Osteocyte (in vitro differentiated cells): ENCODE measurements at places on chromosomes 1 and 21. TPM values are rescaled to one million over a fixed set of nuclear protein-coding genes. Genes with fewer than 3 reads are reported as not detected.
A peak's percentile ranks its signal among the peaks of the same experiment; 100 is the strongest.

The MARK1 gene
- total RNA-seq, result 1.2 and 1.8 TPM in 2 replicates

GRCh38 chr1:174200746-174201145 lies 41.4 kb downstream of the RABGAP1L start:
- H3K27me3 ChIP-seq, result no peaks in the 10 kb centered on the region
- no peak for DNase-seq
- H3K27ac ChIP-seq, result no peak overlapping the region
- peaks cover 8% of the 10 kb centered on the region for H3K36me3 ChIP-seq
- no peak overlapping the region for H3K4me3 ChIP-seq

DNA sequence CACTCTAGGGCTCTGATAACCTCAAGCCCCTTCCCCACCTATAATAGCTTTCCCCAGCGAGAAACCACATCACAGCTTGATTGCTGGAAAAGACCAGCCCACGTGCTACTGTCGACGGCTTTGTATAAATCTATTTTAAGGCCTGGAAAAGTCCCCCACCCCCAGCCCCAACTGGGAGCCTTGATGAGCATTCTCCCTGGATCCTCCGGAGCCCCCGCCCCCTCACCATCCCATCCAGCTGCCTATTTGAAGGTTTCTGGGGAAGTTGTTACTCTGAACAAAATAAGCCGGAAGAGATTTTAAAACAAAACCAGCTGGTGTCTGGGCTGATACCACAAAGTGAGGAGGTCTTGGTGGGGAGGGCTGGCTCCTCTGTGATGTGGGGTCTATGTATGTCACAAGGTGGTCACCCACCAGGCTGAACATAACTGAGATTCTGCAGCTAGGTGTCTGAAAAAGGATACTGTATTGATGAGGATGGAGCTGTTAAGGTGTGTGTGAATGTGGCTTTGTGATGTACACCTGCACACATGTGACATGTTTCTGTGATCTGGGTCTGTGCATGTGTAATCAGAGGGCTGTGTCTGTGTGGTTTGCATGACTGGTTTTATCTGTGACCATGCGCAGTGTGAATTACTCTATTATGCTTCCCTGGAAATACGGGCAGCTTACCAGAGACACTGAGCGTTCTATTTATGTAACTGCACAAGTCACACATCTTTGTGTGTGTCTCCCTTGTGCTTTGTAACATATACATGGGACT lies 25.0 kb downstream of the RIMS3 start:
- H3K36me3 ChIP-seq, result peaks cover 9% of the 10 kb centered on the region
- no peak for DNase-seq
- H3K27me3 ChIP-seq, result no peaks in the 10 kb centered on the region
- H3K4me3 ChIP-seq, result no peak overlapping the region
- no peak overlapping the region for H3K27ac ChIP-seq

The OR2T11 gene
- not detected in 2 replicates for total RNA-seq

DNA sequence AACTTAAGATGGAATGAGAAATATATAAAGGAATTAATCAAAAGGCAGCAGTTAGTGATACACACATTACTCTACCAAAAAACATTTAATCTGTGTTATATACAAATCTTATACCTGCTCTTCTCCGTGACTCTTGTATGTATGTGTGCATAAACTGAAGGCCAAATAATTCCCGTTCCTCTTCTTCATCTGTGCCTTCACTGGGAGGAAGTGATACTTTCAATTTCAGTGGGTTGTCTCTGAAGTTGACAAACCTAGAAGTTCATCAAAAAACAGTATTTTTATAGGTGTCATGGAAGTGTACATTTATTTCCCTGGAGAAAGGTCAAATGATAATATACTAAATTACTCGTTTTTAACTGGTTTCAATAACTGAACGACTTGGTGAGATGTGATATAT lies 19.3 kb downstream of the TRMT13 start:
- H3K4me1 ChIP-seq, result no peaks in the 10 kb centered on the region
- no peak for DNase-seq
- peaks cover 7% of the 10 kb centered on the region for H3K36me3 ChIP-seq
- H3K4me3 ChIP-seq, result no peak overlapping the region
- no peaks in the 10 kb centered on the region for H3K27me3 ChIP-seq

The BRDT gene
- total RNA-seq, result not detected in 2 replicates

GRCh38 chr1:84367219-84367618 lies 31.1 kb upstream of the DNASE2B start:
- no peak overlapping the region for H3K4me3 ChIP-seq
- H3K27me3 ChIP-seq, result no peaks in the 10 kb centered on the region
- peaks cover 12% of the 10 kb centered on the region for H3K4me1 ChIP-seq
- DNase-seq, result no peak
- no peaks in the 10 kb centered on the region for H3K36me3 ChIP-seq

GRCh38 chr21:37446552-37446951 lies 80.0 kb downstream of the DYRK1A start:
- no peak overlapping the region for H3K27ac ChIP-seq
- H3K36me3 ChIP-seq, result peaks cover 10% of the 10 kb centered on the region
- DNase-seq, result no peak
- H3K4me1 ChIP-seq, result peaks cover 43% of the 10 kb centered on the region
- H3K4me3 ChIP-seq, result no peak overlapping the region

The LCE1B gene
- total RNA-seq, result not detected in 2 replicates

DNA sequence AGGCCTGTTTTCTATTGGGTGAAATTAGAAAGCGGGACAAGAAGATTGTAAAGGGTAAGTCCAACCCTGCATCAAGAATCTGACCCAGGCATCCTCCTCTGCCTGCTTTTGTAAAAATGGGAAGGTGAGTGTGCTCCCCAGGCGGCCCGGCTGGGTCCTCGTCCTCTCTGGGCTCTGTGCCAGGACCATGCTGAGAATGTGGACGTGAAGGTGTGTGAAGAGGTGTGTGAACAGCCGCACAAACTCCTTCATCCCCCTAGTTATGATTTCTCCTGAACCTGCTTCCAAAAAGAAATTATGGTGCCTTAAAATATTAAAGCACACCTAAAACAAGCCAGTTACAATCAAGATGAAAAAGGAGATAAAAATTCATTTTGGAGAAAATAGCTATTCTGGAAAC lies 185.7 kb downstream of the IGSF21 start:
- no peaks in the 10 kb centered on the region for H3K36me3 ChIP-seq
- no peaks in the 10 kb centered on the region for H3K4me1 ChIP-seq
- H3K27me3 ChIP-seq, result no peaks in the 10 kb centered on the region
- no peak overlapping the region for H3K27ac ChIP-seq
- no peak for DNase-seq
- no peak overlapping the region for H3K4me3 ChIP-seq

GRCh38 chr1:155044812-155045657 lies 6.1 kb upstream of the ADAM15 start:
- no peaks in the 10 kb centered on the region for H3K27me3 ChIP-seq
- DNase-seq, result no peak
- H3K27ac ChIP-seq, result no peak overlapping the region
- no peaks in the 10 kb centered on the region for H3K36me3 ChIP-seq
- peaks cover 17% of the 10 kb centered on the region for H3K4me1 ChIP-seq

DNA sequence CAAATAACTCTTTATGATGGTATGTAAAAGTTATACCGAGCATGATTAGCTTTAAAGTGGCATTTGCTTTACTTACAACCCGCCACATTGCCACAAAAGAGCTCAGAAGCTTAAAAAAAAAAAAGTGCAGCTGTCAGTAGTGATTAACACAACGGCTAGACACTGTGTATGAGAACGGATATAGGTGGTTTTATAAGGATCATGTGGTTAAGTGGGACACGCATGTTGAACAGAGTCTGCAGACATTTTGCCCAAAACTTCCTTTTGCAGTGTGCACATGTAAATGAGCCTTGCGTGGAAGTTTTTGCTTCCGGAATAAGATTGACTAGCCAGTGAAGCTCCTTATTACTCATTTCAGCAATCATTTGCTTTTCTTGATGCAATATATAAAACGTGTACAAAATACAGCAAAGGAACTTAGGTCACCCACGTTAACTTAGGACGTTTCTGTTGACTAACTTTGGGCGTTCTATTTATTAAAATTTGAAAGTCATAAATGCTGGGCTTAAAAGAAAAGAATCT lies 58.7 kb upstream of the RGS1 start:
- no peak for DNase-seq
- peak overlapping the region; percentile 32 for H3K27ac ChIP-seq
- no peak overlapping the region for H3K4me3 ChIP-seq
- H3K36me3 ChIP-seq, result no peaks in the 10 kb centered on the region
- no peaks in the 10 kb centered on the region for H3K27me3 ChIP-seq

- H3K4me3 ChIP-seq, result no peak overlapping the region
- no peaks in the 10 kb centered on the region for H3K36me3 ChIP-seq
- no peak for DNase-seq
- H3K27me3 ChIP-seq, result no peaks in the 10 kb centered on the region
Measured at GRCh38 chr21:18373606-18374005, 30.0 kb downstream of the TMPRSS15 start.

The S100A5 gene
- 1.0 TPM in 1 of 2 replicates, not detected in the other for total RNA-seq

DNA sequence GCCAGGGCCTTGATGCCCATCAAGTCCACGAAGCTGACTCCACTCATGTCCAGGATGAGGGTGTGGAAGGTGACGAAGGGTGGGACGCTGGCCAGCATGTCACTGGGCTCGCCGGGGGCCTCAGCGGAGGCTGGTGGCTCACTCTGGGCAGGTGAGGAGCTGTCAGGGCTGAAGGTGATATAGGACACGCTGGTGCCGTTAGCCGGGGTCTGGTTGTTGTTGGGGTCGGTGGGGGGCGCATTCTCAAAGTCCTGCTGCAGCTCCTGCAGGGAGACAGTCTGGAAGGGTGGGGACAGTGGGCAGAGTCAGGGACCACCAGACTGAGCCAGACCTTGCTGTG lies 21.7 kb downstream of the SLC26A9 start:
- H3K4me1 ChIP-seq, result peaks cover 3% of the 10 kb centered on the region
- H3K27ac ChIP-seq, result no peak overlapping the region
- H3K4me3 ChIP-seq, result no peak overlapping the region
- no peaks in the 10 kb centered on the region for H3K36me3 ChIP-seq

DNA sequence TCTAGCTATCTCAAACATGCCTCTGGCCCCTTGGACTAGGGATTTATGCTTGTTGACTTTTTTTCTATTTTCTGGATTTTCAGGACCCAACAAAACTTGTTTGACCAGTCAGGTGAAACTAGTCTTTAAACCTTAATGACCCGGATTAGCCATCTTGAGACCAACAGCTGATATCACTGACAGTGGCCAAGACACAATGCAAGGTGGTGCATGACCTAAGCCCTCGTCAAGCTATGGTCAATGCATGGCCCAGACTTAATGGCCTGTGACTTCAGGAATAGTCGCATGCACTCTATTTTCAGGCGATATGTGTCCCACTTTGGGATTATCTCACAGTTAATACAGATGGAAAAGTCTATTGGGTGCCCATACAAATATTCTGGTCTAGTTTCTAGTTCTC lies 190.4 kb downstream of the ZBTB18 start:
- no peaks in the 10 kb centered on the region for H3K36me3 ChIP-seq
- H3K27me3 ChIP-seq, result no peaks in the 10 kb centered on the region
- peaks cover 3% of the 10 kb centered on the region for H3K4me1 ChIP-seq
- H3K27ac ChIP-seq, result no peak overlapping the region
- DNase-seq, result no peak

The EVA1C gene
- 3.0 and 3.2 TPM in 2 replicates for total RNA-seq

The MTMR11 gene
- total RNA-seq, result 13.5 and 14.8 TPM in 2 replicates

DNA sequence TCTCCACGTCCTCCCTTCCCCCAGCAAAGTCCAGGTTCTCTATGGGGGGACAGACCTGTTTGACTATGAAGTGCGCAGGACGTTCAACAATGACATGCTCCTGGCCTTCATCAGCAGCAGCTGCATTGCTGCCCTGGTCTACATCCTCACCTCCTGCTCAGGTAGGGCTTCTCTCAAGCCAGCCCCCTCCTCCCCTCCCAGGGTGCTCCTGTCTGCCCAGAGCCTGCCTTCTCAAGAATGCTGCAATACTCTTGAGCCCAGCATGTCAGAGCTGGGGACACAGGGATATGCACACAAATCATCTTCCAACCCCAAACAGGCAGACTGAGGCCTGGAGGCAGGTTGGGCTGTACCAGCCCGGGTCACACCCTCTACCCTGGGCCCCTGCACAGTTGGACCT lies 35.4 kb downstream of the DISP3 start:
- no peaks in the 10 kb centered on the region for H3K36me3 ChIP-seq
- no peaks in the 10 kb centered on the region for H3K4me1 ChIP-seq
- H3K27me3 ChIP-seq, result no peaks in the 10 kb centered on the region
- no peak overlapping the region for H3K27ac ChIP-seq

- H3K36me3 ChIP-seq, result peaks cover 6% of the 10 kb centered on the region
- H3K4me1 ChIP-seq, result peaks cover 11% of the 10 kb centered on the region
- no peak overlapping the region for H3K27ac ChIP-seq
- DNase-seq, result no peak
- H3K4me3 ChIP-seq, result no peak overlapping the region
Measured at GRCh38 chr1:77489910-77490309, 192.5 kb downstream of the ZZZ3 start.

- peaks cover 32% of the 10 kb centered on the region for H3K4me1 ChIP-seq
- no peaks in the 10 kb centered on the region for H3K27me3 ChIP-seq
- no peak for DNase-seq
- H3K4me3 ChIP-seq, result no peak overlapping the region
- H3K27ac ChIP-seq, result no peak overlapping the region
- peaks cover 3% of the 10 kb centered on the region for H3K36me3 ChIP-seq
Measured at GRCh38 chr21:16102113-16102512, 372.3 kb downstream of the USP25 start.

- peaks cover 15% of the 10 kb centered on the region for H3K4me1 ChIP-seq
- DNase-seq, result no peak
- no peaks in the 10 kb centered on the region for H3K27me3 ChIP-seq
- H3K36me3 ChIP-seq, result peaks cover 9% of the 10 kb centered on the region
- H3K27ac ChIP-seq, result no peak overlapping the region
Measured at GRCh38 chr1:65235867-65236805, 73.2 kb upstream of the DNAJC6 start.

DNA sequence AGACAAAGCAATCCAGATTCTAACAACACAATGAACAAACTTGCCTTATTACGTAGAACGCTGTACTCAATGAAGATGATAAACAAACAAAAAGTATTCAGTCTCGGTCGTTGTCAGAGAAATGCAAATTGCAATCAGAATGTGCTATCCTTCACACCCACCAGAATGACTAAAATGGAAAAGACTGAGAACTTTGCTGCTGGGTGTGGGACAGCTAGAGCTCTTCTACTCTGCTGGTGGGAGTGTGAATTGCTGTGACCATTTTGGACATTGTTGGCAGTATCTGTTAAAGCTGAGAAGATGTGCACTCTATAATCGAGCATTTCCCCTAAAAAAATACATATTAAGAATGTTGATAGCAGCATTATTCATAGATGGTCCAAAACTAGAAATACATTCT lies 111.4 kb downstream of the PEX14 start:
- no peak for DNase-seq
- H3K27me3 ChIP-seq, result no peaks in the 10 kb centered on the region
- H3K36me3 ChIP-seq, result peaks cover 11% of the 10 kb centered on the region
- no peak overlapping the region for H3K4me3 ChIP-seq
